Stimulated activated CD4-positive, alpha-beta T cell treated with anti-CD3 and anti-CD28 coated beads, Interleukin-1b, Interleukin-23, amount 100 ng/mL, for 1 hour (primary cell): ENCODE measurements at places on chromosomes 2 and 18.

DNA sequence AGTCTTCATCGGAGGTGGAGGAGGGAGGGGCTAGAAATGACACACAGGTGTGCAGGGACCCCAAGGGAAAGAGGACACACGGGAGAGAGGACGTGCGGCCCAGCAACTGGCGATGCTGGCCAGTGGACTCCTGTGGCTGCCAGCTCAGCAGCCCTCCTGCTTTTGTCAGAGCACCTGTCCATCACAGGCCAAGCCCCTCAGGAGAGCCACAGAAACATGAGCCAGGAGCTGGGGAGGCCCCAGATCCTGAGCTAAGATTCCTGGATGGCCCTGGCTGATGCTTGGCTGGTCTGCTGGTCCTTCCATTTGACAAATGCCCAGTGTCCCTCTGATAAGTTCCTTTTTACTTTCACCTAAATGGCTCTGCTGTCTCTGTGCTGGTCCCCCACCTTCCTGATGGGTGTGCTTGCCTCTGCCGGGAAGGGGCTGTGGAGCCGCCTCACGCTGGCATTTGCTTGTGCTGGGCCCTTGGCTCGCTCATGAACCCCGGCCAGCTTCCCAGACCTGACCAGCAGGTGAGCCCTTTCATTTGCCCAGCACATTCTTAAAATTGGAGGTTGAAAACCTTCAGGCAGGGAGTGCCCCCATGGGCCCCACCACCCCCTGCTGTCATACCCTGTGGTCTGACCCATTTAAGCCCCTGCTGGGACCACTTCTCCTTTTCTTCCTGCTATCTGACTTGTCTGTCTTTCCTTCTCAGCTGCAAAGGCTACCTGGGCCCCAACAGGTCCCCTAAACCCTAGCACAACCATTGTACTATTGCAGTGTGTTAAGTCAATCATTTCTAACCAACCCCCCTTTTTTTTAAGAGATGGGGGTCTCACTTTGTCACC is 37.3 kb downstream of the CYP27C1 start:
- DNase-seq = no peak

GRCh38 chr2:98532756-98533155 is 75.6 kb downstream of the COA5 start:
- no peak for DNase-seq

DNA sequence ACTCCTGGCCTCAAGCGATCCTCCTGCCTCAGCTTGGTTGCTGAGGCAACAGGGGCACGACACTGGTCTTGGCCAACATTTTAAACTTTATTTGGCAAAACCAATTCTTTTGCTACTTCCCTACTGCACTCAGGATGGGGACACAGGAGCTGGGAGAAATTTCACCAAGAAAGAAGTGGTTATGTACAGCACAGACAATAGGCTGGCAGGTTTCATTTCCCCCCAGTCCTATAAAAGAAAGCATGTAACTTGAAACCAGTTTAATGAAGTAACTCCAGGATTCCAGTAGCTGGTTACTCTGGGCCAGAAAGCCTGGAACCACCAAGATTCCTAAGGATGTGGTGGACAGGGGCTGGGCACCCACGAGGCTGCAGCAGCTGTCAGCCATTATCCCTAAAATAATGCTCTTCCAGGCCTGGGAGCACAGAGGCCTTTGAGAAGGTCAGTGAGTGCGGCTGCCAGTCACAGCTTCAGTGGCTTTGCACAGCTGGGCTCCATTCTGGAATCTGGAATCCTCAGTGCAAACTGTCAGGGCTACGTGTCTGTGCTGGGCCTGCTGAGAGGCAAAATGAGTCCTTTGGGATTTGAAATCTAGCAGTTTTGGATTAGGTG is 142.3 kb upstream of the ITGA6 start:
- no peak for DNase-seq

DNA sequence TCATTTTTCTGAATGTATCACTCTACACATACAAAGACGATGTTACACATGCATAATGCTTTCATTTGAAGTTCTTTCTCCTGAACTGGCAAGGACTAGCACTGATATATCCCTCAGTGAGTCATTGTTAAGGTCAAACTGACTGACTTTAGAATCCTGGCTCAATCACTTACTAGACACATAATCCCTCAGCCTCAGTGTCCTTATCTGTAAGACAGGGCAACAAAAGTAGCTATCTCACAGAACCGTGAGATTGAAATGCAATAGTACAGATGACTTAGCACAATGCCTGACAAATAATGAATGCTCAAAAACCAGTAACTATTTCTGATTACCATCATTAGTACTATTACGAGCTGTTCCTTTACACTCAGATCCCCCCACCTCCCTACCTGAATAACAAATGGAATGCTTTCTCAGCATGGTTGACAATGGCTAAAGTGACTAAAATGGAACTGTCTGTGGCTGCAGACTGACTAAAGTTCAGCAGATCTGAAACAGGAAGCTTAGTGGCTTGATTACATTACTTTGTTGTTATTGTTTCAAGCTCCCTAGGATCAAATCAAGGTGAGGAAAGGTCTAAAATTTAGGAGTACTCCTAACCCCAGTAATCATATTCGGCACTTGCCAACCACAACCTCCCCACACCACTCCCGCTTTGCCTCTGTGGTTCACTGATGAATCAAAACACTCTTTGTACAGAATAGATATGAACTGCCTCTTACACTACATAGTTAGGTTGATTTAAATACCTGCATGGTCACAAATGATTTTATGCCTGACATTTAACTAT is 35.8 kb upstream of the CACNB4 start:
- DNase-seq = no peak

- DNase-seq = no peak
Observed at GRCh38 chr2:225244933-225245332, 154.6 kb upstream of the NYAP2 start.

DNA sequence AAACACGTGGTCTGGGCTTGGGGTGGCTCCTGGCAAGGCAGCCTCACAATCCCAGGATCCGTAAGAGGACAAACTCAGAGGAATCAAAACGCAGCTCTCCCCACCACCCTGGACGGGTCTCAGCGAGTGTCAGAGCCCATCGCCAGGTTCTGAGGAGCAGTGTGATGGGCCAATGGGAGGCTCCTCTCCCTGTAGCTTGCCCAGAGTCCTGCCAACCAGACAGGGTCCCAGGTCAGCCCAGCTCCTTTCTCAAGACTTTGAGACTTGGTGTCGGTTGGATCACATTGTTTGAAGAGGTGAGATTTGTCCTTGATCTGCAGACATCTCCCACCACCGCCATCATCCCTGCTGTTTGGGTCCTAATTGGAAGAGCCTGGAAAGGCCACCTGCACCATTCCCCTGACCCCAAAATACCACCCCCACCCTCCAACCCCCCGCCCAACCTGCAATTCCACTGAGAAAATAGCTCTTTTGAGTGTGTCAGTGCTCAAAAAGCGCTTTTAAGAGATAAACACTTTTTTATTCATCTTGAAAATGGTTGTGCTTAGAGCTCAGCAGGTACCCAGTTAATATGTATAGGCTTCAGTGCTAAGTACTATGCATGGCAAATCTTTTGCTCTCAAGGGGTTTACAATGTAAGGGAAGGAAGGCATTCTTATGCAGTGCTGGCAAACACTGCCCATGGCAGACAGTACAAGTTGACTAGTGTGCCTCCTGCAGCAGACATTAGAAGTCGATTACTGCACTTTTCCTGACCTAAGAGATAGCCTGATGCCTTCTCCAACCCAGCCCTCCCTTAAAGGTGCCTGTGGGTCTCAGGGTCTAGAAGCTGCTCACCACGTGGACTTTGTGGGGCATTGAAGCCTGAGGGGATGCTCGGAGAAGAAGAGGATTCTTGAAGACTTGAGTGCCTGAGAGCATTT is 50.6 kb downstream of the GLI2 start:
- DNase-seq = no peak

GRCh38 chr2:27033253-27033852 is 588 bp downstream of the TMEM214 start:
- no peak for DNase-seq

GRCh38 chr18:13035249-13035914 is 44.2 kb downstream of the CEP192 start:
- no peak for DNase-seq

GRCh38 chr2:223442847-223443246 is 159.3 kb downstream of the SCG2 start:
- no peak for DNase-seq

DNA sequence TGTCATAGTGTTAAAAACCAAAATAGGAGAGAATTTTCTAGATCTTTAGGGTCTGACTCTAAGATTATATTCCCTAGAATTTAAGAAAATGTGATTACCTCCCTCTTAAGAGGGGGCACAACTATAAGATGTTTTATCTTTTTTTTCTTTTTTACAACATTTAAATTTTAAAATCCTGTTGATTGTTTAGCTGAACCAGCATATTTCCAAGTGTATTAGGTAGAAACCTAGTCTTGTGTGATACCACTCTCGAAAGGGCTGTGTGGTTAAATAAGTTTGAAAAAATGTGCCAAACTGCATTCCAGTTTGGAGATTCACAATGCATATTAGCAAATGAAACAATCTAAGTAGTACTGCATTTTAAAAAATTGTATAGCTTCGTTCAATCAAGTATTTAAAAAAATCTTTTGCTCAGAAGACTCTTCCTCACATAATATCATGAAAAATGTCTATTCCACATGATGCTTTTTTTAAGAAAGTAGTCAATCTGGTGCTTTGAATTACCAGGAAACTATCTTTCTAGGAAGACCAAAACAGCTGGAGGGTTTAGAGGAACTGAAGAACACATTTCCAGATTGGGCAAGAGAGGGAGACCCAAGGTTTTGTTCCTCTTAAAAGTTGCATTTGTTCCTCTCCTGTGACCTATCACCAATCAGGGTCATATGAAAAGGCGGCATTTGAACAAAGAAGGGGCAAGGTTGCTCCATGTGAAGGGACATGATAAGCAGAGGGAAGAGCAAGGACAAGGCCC is 98.8 kb downstream of the DPP4 start:
- no peak for DNase-seq

GRCh38 chr2:191050640-191050987 is 36.6 kb upstream of the STAT1 start:
- DNase-seq = no peak

- no peak for DNase-seq
Observed at GRCh38 chr18:36411745-36412168, 114.2 kb downstream of the FHOD3 start.

DNA sequence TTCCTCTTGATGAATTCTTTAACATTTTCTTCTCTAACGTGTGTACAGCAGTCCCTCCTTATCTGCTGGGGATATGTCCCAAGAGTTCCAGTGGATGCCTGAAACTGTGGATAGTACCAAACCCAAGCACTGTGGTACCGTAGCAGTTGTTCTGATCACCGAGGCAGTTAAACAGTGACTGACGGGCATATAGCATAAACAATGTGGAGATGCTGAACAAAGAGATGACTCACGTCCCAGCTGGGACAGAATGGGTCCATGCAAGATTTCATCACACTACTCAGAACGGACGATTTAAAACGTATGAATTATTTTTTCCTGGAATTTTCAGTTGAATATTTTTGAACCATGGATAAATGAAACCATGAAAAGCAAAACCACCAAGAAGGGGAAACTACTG is 54.5 kb upstream of the SPAG16 start:
- DNase-seq = no peak

DNA sequence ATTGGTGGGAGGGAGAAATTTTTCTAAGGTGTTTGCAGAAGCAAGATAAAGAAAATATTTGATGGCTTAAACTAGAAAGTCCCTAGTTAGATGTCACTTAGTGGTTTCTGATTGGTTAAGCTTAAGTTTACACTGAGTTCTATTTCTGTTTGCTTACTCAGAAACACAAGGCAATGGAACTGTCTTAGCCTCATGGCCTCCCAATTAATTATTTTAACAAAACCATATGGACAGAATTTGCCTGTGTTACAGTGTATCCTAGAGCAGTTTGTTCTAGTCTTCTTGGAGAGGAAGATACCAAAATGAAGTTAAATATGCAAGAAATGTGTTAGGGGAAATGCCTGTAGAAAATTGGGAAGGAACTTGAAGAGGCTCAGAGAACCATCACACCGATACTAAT is 4.6 kb upstream of the IMPACT start:
- DNase-seq = no peak

GRCh38 chr2:80303006-80303908 is 1.3 kb downstream of the LRRTM1 start:
- no peak for DNase-seq

DNA sequence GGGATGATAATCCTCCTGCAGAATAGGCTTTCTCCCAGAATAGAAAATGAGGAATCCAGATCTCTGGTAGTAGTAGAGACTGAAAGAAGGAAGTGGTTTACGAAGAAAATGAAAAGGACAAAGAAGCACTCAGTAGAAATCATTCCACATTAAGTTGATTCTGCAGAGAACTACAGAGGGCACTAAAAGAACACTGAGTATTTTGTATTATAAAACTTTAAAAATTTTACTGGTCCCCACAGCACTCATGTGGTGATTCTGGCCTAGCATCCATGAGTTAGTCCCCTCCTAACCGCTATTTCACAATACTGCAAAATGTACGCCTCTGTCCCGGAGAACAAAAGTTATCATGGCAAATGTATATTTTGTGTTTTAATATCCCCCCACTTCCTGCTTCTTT is 42.9 kb upstream of the SLC35F5 start:
- no peak for DNase-seq

DNA sequence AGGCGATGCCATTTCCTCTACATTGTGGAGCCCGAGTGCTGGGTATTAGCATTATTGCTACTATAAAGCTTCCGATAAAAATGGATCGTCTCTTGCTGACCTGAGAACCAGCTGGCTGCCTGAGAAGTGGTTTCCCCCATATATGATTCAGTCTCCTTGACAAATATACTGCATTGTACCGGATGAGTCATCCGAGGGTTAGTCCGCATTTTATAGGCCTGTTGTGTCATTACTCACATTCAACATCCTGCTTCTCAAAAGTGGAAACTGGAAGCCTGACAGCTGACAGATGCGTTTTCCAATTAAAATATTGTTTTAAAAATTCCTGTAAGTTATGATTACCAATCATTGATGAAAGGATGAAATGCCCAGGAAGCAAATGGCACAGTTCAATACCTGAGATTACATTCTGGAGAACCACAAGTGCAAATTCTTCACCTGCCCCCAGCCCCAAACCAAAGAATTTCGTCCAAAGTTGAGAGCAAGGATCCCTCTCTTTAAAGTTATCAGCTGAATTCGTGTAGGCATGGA is 65.7 kb downstream of the SPRED2 start:
- no peak for DNase-seq

DNA sequence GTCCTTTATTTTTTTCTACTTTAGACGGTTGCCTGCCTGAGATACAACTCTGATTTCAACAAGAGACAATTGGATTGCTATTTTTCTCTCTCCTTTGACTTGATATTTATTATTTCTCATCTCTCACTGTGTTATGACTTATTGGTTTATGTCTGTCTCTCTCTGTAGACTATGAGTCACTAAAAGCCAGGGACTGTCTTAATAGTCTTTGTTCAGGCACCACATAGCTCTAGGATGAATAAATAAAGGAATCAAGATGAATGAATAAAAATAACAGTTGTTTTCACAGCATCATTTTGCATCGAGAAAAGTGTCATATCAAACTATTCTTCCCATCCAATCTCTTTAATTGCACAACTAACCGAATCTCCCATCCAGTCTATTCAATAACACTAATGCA is 31.4 kb upstream of the CD28 start:
- DNase-seq = no peak

DNA sequence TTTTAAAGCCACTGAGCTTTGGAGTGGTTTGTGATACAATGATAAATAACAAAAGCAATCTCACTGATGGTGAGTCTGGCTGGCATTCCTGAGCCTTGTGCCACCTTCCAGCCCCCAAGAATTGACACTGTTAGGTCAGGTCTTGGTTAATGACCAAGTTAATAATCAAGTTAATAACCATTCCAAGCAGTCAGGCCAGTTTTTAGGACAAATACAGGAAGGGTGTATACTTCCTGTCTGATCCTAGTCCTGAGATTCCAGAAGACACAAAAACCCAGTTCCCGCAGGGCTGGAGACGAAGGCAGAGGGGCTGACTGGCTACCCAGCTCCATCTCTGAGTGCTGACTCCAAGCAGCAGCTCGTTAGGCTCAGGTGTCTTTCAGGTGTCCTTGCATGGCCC is 74.6 kb upstream of the LAPTM4A start:
- no peak for DNase-seq
